ENCODE measurements at places on chromosomes 11 and 22. TPM values are rescaled to one million over a fixed set of nuclear protein-coding genes. Genes with fewer than 3 reads are reported as not detected.

HOATZ gene
- total RNA-seq: not detected

NKAPD1 gene
- 14.8 TPM for total RNA-seq

OSM gene
- 7.7 TPM for total RNA-seq

GAS2 gene
- 0.94 TPM for total RNA-seq

SCN3B gene
- total RNA-seq: 0.77 TPM

CREB3L1 gene
- 1.9 TPM for total RNA-seq

SIDT2 gene
- 50.1 TPM for total RNA-seq

CDHR5 gene
- not detected for total RNA-seq

EMID1 gene
- 1.5 TPM for total RNA-seq

HBD gene
- not detected for total RNA-seq

P2RX6 gene
- 0.35 TPM for total RNA-seq
